Stimulated activated CD8-positive, alpha-beta memory T cell treated with anti-CD3 and anti-CD28 coated beads, Interleukin-15, amount 100 ng/mL, for 4 hours (primary cell): ENCODE measurements at places on chromosomes 1 and 21.

DNA sequence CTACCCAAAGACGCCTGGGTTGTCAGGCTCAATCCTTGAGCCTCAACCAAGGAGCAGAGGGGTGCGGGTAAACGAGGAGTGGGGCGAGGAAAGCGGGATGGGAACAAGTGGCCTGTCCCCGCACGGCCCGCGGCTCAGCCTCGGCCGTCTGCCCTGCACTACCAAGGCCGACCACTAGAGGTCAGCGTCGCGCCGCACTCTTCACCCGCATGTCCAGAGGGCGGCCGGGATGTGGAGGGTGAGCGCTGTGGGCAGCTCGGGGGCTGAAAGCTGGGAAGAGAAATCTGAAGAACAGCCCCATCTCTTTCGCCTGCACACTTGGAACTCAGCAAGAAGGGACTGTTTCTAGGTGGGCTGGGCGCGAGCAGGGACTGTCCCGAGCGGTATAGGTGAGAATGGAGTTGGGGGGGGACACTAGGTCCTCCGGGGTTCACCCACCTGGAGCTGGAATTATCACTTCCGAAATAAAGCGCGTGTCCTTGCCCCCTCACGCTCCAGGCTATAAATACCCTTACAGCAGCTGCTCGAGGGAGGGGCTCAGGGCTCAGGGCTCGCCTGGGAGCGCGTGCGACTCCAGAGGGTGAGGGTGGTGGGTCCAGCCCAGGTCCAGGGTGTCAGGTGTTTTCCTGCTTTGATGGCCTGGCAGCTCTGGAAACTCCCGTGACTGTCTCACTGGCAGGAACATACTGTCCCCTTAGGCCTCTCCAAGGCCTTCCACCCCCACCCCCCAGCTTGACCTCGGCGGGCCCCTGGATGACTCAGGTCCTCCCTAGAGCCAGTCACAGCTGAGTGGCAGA is 9.8 kb downstream of the SLC30A2 start:
- peak; percentile 41 for DNase-seq

GRCh38 chr1:65605621-65606020 is 185.2 kb downstream of the LEPR start:
- DNase-seq: no peak

DNA sequence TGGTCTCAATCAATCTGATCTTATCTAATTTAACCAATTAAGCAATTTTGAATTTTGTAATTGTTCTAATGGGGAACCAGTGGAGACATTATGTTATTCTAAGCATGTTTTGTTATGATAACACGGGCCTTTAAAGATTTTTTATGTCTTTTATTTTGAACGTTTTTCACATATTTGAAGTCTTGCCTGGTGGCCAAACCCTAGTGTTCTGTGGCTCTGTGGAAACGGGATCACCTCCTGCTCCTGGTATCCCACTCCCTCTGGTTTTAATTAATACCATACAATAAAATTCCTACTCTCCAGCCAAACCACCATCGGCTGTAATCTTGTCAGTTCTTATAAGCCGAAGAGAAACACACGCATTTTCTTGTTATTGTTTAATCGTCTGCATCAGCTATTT is 22.9 kb upstream of the LMO4 start:
- no peak for DNase-seq

- no peak for DNase-seq
Measured at GRCh38 chr1:46619656-46620258, 3.1 kb upstream of the MOB3C start.

DNA sequence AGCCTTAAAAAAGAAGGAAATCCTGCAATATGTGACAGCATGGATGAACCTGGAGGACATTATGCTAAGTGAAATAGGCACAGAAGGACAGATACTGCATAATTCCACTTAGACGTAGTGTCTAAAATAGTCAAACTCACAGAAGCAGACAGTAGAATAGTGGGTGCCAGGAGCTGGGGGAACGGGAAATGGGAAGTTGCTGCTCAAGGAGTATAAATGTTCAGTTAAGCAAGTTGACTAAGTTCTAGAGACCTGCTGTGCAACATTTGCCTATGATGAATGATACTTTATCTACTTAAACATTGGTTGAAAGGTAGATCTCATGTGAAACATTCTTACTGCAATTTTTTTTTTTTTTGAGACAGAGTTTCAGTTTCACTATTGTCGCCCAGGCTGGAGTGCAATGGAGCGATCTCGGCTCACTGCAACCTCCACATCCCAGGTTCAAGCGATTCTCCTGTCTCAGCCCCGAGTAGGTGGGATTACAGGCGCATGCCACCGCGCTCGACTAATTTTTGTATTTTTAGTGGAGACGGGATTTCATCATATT is 197.8 kb downstream of the HIVEP3 start:
- no peak for DNase-seq

DNA sequence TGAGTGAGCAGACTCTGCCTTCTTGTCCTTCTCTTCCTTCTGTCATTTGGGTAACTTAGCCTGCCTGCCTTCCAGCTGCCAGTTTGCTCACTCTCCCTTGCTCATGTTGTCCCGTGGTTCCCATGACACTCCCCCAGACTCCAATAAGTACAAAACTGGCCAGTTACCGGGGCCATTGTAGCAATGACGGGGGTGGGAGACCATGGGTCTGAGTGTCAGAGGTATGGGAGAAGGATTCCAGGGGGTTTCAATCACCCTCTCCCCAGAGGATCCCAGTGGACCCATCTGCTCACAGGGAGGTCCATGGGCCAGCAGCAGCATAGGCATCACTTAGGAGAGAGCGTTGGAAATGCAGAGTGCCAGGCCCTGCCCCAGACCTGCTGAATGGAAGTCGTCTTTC is 51.3 kb downstream of the CAPN9 start:
- no peak for DNase-seq

DNA sequence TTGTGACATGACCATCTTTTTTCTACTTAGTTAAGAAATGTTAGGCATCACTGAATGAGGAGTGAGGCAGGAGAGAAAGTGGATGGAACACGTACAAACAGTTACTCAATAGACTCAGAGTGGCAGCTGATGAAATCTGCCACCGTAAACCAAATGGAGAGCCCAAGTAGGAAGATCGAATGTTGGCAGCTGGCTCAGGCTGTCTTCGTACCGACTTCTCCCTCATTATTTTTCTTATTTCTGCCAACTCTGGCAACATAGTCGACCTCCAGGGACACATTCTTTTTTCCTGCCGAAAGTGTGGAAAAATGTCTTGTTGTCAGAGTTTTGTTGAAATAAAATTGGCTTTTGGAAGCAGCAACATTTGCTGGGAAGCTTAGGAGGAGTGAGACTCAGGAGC is 143.3 kb downstream of the GREM2 start:
- DNase-seq: no peak
